ENCODE measurements at places on chromosomes 5 and 9.

- no peak for DNase-seq
Measured at GRCh38 chr5:125109816-125110215, 363.4 kb upstream of the ZNF608 start.

GRCh38 chr5:150321784-150322183, 19.1 kb upstream of the ARSI start:
- DNase-seq: no peak

DNA sequence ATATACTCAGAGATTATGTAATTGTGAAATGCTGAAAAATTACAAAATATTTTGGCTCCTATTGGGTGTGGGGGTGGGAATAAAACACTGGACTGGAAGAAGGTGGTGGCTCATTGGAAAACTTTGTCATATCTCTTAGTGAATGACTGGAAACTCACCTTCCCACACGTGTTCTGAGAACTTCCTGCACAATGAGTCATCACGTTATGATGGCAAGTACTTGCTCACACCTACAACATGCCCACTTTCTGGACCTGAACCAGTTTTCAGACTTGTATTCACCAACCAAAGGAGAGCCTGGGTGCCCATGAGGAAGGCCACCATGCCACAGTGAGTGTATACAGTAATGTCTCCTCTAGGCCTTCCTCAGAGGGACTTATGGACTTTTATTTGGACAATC, 294.8 kb downstream of the ASTN2 start:
- DNase-seq: no peak

DNA sequence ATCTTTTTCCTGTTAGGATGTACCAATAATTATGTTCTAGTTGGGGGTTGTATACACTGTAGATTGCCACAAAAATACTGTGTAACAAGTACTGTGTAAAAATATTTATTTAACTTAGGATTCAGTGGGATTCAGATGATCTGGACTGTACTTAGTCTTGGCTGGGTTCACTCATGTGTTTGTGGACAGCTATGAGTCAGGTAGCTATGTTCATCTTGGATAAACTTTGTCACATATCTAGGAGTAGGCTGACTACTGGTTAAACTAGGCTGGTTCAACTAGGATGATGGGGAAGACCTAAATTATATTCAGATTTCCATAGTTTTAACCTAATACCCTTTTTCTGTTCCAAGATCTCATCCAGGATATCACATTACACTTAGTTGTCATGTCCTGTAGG, 32.1 kb upstream of the TNFSF15 start:
- DNase-seq: no peak

- no peak for DNase-seq
Measured at GRCh38 chr9:129640871-129641749, 841 bp downstream of the ASB6 start.

All from H54 (cell line).